ENCODE measurements at places on chromosomes 12 and 14.

GRCh38 chr14:74155749-74156148, 71.0 kb downstream of the LIN52 start:
- DNase-seq: no peak

DNA sequence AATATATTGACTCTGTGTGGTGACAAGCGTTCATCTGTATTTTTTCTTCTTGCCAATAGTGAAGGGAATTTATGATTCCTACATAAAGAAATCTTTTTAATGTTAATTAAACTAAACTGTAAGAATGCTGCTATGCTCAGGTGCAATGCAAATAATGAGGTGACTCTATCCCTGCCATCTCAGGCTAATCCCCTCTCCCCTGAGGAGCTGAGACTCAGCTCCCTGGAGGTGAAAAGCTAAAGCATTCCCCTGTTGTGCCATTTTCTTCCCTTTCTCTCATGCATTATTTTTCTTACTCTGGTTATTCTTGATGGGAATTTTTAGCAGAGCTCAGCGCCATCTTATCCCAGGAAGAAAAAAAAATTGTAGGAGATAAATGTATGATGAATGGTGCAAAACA, 113.9 kb upstream of the FGD4 start:
- DNase-seq: no peak

- DNase-seq: no peak
Measured at GRCh38 chr14:60713513-60713912, 10.6 kb downstream of the SIX4 start.

GRCh38 chr12:16350682-16351081, 3.2 kb downstream of the MGST1 start:
- no peak for DNase-seq

DNA sequence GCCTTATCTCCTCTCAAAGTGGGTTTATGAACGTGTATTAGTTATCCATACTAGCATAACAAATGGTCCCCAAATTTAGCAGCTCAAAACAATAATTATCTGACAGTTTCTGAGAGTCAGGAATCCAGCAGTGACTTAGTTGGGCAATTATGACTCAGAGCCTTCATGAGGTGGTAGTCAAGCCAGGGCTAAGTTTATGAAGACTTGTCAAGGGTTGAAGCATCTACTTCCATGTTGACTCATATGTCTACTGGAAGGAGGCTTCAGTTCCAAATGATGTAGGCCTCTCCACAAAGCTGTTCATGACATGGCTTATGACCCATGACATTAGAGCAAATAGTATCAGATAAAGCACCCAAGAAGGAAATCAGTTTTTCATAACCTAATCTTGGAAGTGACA, 73.2 kb downstream of the IPO8 start:
- DNase-seq: no peak

DNA sequence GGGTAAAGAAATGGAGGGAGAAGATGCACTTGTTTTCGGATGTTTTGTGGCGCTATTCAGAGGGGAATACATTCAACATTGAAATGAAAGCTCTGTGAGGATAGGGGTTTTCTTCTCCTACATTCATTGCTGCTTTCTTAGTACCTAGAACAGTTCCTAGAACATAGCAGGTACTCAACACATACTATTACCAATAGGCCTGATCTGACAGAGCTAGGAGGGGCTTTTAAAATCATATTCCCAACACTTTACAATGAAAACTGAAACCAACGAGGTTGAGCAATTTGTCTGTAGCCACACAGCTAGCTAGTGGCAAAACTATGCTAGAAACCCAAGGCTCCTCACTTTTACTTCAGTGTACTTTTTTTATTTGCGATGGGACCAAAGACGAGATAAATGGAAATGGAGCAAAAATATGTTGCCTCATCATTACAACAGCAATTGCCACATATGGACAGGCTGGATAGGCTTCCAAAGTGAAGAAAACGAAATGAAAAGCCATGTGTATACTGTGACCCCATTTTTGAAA, 23.1 kb upstream of the IL22 start:
- DNase-seq: no peak

- no peak for DNase-seq
Measured at GRCh38 chr14:24427537-24428508, 1.6 kb downstream of the CBLN3 start.

GRCh38 chr14:72699852-72700257, 194.0 kb downstream of the DPF3 start:
- DNase-seq: no peak

DNA sequence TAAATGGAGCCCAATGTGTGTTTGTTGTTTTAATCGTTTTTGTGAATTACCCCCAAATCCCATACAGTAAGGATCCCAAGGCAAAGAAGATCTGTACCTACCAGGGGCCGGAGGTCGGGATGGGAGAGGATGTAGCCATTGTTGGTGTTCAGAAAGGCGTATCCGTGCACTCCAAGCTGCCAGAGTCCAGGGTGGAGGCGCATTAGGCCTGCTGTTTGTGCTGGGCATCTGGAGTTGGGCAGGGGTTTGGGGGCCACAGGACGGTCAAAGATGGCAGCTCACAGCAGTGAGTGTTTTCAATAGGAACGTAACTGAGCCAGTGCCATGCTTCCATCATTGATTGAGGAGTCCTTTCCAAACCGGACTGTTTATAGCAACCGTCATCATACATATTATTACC, 40.2 kb downstream of the CACNA2D4 start:
- no peak for DNase-seq

DNA sequence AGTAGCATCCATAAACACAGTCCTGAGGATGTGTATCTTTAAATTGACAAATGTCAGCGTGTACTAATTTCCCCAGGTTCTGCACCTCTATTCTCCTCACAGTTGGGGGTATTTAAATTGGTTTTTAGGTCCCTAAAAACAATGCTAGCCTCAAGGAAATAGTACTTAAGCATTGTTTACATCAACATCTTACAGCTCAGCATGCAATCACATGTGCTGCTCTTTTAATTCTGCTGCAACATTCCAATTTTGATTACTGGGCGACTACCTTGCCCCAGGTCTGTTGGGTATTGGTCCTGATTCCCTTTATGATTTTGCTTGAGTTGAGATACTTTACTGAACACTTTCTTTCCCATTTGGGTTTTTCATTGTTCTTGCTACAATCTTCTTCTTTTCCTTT, 616.6 kb downstream of the CCER1 start:
- no peak for DNase-seq

DNA sequence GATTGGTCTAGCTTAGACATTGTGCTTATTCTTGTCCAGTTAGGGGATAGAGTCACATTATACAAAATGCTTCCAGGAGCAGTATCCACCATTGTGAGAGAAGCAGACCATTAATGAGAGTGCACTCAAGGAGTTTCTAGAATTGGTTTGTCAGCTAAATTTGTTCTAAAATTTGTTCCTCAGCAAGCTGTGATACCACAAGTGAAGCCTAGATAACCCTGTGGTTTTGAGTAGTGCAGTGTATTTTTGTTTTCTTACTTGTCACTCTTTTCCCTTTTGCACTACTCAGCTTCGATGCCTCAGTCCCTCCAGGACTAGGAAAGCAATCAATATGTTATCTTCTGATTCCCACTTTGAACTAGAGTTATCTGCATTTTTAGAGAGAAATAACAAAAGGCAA, 42.5 kb upstream of the AKAP6 start:
- no peak for DNase-seq

DNA sequence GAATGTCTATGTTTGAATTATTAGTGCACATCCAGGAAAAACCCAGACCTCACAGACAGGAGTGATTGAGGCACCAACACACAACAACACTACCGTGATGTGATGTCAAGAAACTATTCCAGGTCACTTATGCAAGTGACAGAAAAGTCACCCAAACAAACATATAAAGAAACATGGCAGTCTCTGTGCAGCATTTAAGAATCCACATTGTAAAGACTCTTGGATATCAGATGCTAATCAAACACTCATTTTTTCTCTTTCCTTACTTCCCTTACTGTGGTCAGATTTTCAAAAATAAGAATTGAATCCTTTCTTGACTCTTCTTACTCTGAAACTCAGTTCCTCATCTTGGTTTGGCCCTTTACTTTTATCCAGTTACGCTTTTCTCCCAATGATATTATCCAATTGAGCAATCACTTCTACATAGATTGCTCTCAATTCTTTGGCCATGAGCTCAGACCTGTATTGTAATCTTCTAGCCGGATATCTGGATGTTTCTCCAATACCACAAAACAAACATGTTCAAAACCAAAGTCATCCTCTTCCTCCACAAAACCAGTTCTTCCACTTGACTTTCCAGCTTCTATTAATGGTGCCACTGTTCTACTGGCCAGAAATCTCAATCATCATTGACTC, 115.4 kb downstream of the DUSP6 start:
- no peak for DNase-seq

DNA sequence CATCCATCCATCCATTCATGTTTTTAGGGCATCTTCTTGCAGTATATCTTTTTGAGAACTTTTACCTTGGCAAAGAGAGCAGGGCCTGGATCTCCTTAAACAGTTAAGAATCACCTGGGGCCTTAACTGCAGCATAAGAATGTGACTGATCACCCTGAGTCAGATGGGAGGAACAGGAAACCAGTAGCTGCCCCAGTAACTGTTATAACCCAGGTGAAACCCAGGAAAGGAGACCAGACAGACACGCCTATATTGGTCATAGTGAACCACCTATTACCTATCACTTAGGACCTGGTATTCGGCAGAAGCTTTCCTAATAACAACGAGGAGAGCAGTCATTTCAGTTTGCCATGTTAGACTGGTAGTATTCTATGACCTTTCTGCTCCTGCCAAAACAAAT, 43.4 kb upstream of the NR2C1 start:
- DNase-seq: no peak

DNA sequence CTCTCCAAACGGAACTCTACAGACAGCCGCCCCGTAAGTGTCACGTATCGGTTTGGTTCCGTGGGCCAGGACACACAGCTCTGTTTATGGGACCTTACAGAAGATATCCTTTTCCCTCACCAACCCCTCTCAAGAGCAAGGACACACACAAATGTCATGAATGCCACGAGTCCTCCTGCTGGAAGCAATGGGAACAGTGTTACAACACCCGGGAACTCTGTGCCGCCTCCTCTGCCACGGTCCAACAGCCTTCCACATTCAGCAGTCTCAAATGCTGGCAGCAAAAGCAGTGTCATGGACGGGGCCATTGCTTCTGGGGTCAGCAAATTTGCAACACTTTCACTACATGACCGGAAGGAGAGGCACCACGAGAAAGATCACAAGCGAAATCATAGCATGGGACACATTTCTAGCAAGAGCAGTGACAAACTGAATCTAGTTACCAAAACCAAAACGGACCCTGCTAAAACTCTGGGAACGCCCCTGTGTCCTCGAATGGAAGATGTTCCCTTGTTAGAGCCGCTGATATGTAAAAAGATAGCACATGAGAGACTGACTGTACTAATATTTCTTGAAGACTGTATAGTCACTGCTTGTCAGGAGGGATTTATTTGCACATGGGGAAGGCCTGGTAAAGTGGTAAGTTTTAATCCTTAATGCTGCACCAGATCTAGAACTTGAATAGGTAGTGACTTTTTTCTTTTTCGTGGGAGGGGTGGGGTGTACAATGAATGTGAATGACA, 69.7 kb downstream of the WDR20 start:
- DNase-seq: no peak

DNA sequence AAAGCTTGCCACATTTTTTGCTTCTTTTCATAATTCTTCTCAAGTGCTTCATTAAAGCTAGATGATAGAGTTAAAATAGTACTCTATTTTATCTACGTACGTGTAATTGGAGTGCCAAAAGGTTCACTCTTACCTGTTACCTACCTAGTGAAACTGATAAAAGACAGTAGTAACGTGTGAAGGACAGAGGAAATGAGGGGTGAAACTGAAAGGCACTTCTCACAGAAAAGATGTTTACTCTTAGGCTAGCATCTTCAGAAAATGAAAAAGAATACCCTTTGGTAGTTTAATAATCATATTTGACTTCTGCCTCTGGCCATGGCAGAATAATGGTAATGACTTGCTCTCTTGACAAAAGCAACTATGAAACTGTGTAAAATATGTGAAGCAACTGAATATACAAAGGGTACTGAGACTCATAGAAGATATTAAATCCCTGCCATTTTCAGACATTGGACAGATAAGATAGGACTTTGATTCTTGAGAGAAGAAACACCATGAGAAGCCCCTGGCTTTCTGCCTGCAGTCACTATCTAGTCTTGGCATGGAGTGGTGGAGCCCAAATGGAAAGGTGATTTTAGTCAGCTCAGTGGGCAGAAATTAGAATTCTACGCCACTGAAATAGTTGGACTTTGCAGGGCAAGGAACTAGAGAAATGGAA, 6.3 kb upstream of the EVL start:
- no peak for DNase-seq

DNA sequence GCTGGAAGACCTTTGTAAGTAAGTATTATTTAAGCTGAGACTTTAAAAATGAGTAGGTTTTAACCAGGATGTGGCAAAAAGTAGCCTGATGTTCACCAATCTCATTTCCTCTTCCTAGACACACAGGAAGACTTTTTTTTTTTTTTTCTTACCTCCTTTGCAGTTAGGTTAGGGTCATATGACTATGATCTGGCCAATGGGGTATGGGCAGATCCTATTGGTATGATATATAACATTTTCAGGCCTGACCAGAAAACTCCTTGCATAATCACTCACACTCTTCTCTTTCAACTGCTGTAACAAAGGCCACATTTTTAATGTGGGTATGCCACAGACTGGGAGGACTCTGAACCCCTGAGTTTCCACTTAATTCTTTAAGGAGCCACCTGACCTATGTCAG, 2.7 kb upstream of the RPS6KA5 start:
- no peak for DNase-seq
